Left forelimb (tissue), 1 donor: ENCODE measurements at places on chromosomes 12 and 14.

DNA sequence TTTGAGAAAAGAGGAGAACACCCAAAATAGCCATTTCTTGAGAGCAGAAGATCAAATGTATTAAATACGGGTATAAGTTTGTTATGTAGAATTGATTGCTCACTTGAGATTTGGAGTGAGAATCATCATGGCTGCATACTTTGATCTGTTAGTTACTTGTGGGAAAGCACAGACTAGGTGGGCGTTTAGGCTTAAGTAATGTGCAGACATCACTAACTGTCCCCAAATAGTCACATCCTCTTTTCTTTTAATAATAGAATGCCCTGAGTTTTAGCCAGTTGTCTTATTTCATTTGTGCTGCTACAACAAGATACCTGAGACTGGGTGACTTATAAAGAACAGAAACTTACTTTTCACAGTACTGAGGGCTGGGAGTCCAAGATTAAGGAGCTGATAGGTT, 14.3 kb upstream of the GTF2A1 start:
- no peak for DNase-seq

GRCh38 chr12:13790317-13790716, 191.1 kb downstream of the GRIN2B start:
- DNase-seq, result no peak

DNA sequence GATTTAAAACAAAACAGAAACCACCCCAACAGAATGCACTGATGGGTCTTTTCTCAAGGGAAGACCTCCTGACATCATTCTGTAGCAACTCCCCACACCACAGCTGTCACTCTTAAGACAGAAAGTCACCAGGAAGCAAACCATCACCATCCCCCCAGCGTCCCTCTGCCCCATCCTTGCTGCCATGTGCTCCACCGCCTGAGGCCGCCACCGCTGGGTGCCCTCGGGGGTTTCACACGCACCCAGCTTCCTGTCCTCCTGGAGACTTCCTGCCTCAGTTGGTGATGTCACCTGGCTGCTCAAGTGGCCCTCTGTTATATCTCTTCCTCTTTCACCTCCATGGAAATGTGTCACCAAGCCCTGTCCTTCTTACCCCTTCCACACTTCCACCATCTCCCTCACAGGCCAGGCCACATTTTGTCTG, 71.4 kb upstream of the GPR68 start:
- DNase-seq, result no peak

GRCh38 chr12:122965321-122965751, 927 bp downstream of the ABCB9 start:
- no peak for DNase-seq

GRCh38 chr12:56682323-56682722, 5.8 kb downstream of the PTGES3 start:
- DNase-seq, result no peak
